Omental fat pad (tissue), 4 donors: ENCODE measurements at places on chromosomes 6 and 20.

GRCh38 chr20:61901392-61902220 is 164.1 kb downstream of the TAF4 start:
- no peak for DNase-seq

DNA sequence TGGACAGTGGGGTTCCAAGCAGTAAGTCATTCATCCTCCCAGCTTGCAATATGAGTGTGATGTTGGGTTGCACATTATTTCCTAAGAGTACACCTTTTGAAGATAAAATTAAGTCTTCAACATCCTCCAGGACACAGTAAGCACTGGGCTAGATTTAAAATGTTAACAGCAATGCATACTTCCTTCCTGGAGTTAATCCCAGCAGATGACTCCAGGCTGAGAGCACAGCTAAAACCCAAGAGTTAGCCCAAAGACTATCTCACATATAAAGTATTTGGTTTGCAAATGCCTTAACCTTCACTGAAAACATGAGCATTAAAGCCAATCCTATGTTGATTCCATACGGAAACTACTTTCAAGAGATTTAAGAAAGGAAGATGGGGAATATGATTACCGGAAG is 69.2 kb downstream of the SLC23A2 start:
- no peak for DNase-seq

GRCh38 chr6:54134935-54135334 is 23.7 kb downstream of the MLIP start:
- no peak for DNase-seq

- no peak for DNase-seq
Observed at GRCh38 chr6:116665464-116665863, 3.1 kb downstream of the ZUP1 start.

GRCh38 chr6:36679043-36679833 is 724 bp downstream of the CDKN1A start:
- DNase-seq, result peak; percentile 65

DNA sequence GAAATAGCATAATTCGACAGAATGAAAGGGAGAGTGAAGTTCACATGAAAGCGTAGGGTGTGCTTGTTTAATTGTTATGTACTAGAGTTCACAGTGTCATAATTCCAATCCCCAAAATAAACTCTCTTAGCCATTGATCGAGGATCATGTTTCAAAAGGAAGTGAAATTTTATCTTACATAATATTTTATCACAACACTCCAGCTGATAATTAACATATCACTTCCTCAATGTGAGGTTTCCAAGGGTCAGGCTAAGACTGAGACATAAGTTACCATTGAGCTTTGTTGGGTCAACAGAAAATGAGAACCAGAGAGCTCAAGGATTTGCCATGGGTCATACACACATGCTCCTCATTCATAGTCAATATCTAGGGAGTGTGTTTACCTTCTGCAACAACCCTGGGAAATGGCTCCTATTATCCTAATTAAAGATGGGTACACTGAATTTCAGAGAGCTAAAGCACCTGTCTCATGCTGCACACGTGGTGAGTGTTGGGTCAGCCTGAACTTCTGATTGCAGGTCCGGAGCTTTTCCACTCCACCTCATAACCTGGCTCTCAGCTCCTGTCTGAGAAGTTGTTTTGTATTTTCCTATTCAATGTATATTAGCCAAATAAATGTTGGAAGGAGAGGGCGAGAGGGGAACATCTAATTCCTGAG is 3.0 kb downstream of the GSTA2 start:
- DNase-seq, result no peak

DNA sequence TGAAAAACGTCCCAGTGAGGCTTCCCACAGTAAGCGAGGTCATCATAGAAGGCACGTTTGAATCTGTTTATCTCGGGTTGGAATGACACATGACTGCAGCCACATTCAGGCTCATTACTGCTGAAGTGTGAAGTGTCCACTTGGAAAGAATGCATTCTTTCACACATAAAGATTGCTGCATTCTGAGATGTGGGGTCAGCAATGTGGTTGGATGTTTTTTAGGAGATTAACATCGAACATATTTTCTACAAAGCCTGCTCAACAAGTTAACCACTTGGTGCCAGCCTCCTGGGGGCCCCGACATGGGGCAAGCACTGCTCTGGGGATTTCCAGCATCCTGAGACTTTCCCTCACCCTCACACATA is 79.9 kb downstream of the BMP6 start:
- DNase-seq, result no peak

- no peak for DNase-seq
Observed at GRCh38 chr6:27872642-27873020, 39.6 kb downstream of the OR2B2 start.

- no peak for DNase-seq
Observed at GRCh38 chr20:17767624-17768023, 67.9 kb downstream of the BANF2 start.

DNA sequence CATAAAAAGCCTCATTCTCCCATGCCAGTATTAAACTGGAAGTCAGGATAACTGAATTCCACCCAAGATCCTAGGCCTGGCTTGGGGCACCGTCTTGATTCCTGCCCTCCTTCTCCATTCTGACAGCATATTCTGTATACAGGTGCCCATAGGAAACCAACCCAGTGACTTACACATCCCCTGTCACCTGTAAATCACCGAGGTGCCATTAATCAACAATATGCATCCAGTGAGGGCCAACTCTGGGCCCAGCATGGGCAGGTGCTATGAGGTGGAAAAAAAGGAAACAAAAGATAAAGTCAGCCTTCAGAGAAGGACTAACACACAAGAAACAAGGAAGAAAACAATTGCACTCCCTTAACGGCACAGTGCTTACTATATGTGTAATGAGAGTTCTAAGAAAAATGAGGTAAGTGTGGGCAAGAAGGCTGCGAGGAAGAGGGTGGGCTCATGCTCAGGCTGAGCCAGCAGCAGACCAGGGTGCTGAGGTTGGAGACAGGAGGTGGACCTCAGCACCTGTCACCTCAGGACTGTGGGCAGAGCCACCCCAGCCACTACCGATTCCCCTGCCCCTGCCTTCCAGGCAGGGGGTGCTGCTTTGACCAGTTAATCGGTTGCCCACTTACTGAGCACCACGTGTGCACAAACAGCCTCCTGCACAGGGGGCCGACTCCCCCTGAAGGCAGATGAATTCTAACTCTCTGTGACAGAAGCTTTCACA is 105.9 kb downstream of the TRERF1 start:
- DNase-seq, result no peak

- no peak for DNase-seq
Observed at GRCh38 chr6:109221543-109222195, 126.4 kb downstream of the CEP57L1 start.

- DNase-seq, result no peak
Observed at GRCh38 chr6:142900227-142900971, 44.6 kb downstream of the HIVEP2 start.

GRCh38 chr6:13428583-13429405 is 58.6 kb downstream of the GFOD1 start:
- no peak for DNase-seq

DNA sequence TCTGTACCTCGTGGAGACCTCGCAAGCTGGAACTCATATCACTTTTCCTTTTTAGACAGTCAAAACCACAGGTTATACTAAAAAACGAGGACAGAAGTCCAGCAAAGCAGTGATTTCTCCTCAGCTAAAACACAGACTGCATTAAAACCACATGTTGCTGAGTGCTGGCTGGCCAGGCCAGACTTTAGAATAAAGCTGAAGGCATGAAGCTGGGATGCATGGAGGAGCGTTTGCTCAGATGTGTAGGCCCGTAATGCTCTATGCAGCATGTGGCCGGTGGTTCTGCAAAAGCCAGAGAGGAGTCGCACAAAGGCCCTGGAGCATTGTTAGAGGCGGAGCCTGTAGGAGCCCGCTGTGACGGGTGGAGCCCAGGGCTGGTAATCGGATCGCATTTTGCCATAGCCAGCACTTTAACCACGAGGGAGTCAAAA is 83.6 kb downstream of the SMOC2 start:
- no peak for DNase-seq

DNA sequence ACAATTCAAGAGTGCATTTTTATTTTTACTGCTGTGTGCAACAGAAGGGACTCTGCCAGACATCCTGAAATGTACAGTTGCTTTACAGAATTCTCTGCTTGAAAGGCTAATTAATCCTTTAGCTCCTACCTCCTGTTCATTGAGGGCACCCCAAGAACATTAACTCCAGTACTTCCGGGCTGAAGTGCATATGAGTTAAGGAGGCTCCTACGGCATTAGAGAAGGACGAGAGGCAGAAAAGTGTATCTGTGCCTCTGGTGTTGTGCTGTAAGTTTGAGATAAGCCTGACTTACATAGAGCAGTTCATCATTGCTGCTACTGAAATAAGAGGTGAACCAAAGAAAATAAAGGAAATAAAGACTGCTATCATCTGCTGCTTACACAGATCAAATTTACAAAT is 609.3 kb upstream of the ADGRB3 start:
- no peak for DNase-seq
